T47D (cell line): ENCODE measurements at places on chromosomes 7 and 10.

DNA sequence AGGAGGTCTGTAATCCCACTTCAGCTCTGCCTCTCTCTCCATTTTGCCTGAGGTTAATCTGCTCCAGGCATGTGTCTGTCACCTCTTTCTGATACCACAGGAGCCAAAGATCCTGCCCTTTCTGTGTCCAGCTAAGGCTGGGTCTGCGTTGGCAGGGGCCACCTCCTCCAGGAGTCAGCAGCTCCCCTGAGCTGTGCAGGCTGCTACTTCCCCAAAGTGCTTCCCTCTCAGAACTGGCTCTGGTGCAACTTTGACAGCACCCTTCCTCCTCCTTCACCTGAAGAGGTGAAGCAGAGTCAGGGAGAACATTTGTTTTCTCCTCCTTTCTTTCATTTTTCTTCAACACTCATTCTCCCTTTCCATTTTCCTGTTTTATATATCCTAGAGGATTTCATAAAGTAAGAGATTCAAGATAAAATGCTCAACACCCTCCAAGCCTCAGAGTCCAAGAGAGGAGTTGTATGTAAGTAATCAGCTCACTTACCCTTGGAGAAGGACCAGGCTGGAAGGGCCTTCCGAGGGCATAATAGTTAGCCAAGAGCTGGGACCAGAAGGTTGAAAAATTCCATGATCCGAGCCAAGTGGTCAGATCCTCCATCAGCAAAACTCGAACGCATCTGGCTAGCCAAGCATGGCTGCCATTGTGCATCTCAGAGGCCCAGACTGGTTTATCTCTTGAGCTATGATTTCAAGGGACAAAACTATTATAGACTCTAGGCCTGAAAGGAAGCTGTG lies 257.3 kb downstream of the PTEN start:
- DNase-seq, result no peak

- DNase-seq, result no peak
These were observed 131.6 kb upstream of the NPY start for GRCh38 chr7:24152356-24152755.

DNA sequence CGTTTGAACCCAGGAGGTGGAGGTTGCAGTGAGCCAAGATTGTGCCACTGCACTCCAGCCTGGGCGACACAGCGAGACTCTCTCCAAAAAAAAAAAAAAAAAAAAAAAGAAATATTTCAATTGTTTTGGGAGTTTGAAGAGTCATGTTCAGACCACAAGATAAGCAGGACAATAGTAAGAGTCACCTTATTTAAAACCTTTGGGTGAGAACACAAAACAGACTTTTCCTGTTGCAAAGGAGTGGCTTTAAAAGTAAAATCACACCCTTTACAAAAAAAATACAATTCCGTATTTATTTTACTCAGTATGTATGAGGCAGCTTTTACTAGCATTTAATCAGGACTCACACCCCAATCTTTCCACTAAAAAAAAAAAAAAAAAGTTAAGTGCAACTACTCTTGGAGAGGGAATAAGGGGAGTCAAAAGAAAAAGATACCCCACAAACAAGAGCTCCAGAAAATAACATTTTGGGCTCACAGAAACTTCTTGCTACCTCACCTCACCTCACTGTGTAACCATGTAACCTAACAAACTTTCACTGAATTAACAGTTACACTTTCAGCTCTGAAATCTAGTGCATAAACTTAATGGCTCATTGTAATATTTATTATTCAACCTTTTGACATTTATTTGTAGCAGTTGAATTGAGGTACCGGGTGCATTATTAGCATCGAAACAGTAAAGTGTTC lies 11.2 kb downstream of the SKIDA1 start:
- DNase-seq, result no peak

- peak; percentile 3 for DNase-seq
These were observed 167.8 kb downstream of the CCDC71L start for GRCh38 chr7:106493041-106493731.

GRCh38 chr10:96570983-96571964 lies 15.5 kb downstream of the TM9SF3 start:
- no peak for DNase-seq
